ENCODE measurements at places on chromosomes 5 and 9.

- no peak for DNase-seq
- no peak overlapping the region for H3K4me3 ChIP-seq
- no peaks in the 10 kb centered on the region for H3K4me1 ChIP-seq
- H3K36me3 ChIP-seq = no peaks in the 10 kb centered on the region
Observed at GRCh38 chr5:57033103-57033502, 81.2 kb upstream of the MIER3 start.

GRCh38 chr9:91646702-91647101, 223.1 kb upstream of the NFIL3 start:
- no peaks in the 10 kb centered on the region for H3K4me1 ChIP-seq
- no peak for DNase-seq
- no peaks in the 10 kb centered on the region for H3K27me3 ChIP-seq
- no peak overlapping the region for H3K4me3 ChIP-seq

DNA sequence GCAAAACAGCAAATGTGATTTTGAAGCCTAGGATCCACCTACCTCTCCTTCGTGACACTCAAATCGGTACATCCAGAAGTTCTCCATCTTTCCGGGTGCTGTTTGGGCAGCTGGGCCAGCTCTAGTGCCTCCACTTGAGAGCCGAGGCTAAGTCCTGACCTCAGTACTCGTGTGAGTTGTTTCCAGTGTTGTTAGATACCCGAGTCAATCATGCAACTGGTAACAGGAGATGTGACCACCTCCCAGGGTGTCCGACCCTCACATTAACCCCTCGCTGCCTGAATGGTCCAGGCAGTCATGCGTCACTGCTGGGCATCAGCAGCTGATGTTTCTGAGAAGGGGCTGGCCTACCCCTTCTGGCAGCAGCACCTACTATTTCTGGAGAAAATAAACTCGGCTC, 170.3 kb downstream of the ENTREP1 start:
- H3K4me3 ChIP-seq = no peak overlapping the region
- H3K27ac ChIP-seq = no peak overlapping the region
- no peaks in the 10 kb centered on the region for H3K4me1 ChIP-seq
- DNase-seq = no peak

GRCh38 chr9:134286471-134287245, 39.6 kb upstream of the RXRA start:
- no peak overlapping the region for H3K4me3 ChIP-seq
- no peak for DNase-seq
- H3K27ac ChIP-seq = no peak overlapping the region
- H3K36me3 ChIP-seq = no peaks in the 10 kb centered on the region
- H3K27me3 ChIP-seq = no peaks in the 10 kb centered on the region

GRCh38 chr5:109161914-109162683, 247.7 kb downstream of the PJA2 start:
- no peak overlapping the region for H3K27ac ChIP-seq
- DNase-seq = no peak
- no peaks in the 10 kb centered on the region for H3K27me3 ChIP-seq
- no peak overlapping the region for H3K4me3 ChIP-seq

- no peaks in the 10 kb centered on the region for H3K36me3 ChIP-seq
- no peak overlapping the region for H3K4me3 ChIP-seq
- no peak overlapping the region for H3K27ac ChIP-seq
- no peak for DNase-seq
Observed at GRCh38 chr5:74360535-74361210, 279.9 kb downstream of the ENC1 start.

DNA sequence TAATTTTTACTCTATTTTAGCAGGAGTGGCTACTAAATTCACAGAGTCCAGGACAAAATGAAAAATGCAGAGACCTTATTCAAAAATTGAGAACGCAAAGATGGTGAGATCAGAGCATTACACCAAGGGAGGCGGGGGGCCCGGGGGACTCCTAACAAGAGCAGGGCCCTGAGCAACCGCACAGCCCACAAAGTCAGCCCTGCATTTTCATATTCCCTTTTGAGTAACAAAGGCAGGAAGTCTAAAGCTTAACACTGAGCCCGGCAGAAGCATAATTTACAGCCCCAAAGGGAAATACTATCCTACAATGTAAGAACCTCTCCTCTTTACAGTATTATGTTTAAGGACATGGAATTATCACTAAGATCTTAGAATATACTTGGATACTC, 69.4 kb downstream of the TLE1 start:
- no peak for DNase-seq
- no peaks in the 10 kb centered on the region for H3K27me3 ChIP-seq
- H3K4me1 ChIP-seq = peaks cover 12% of the 10 kb centered on the region
- no peak overlapping the region for H3K27ac ChIP-seq

DNA sequence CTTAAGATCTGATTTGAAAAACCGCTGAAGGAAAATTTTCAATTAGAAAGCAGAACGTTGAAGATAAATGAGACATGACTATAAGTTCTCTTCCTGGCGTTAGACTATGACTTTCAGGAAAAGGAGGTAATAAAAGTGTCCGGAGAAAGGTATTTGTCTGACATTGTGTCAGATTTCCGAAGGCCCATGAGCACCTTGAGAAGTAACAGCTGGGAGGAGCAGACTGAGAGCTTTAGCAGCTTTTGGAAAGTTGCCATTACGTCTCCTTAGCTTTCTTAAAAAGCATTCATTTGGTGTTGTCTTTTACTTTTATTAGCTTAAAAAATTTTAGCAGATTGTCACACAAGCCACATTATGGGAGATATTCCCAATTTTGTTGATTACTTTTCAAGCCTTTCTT, 363.5 kb downstream of the NDUFS4 start:
- no peaks in the 10 kb centered on the region for H3K27me3 ChIP-seq
- no peak overlapping the region for H3K4me3 ChIP-seq
- DNase-seq = no peak
- H3K4me1 ChIP-seq = no peaks in the 10 kb centered on the region
- no peaks in the 10 kb centered on the region for H3K36me3 ChIP-seq

- no peaks in the 10 kb centered on the region for H3K27me3 ChIP-seq
- H3K4me3 ChIP-seq = peak overlapping the region; percentile 93
- H3K4me1 ChIP-seq = peaks cover 15% of the 10 kb centered on the region
- peaks cover 30% of the 10 kb centered on the region for H3K36me3 ChIP-seq
Observed at GRCh38 chr9:128340691-128341434, 536 bp downstream of the SLC27A4 start.

- H3K27me3 ChIP-seq = peaks cover 7% of the 10 kb centered on the region
- no peak overlapping the region for H3K27ac ChIP-seq
- H3K4me1 ChIP-seq = no peaks in the 10 kb centered on the region
- no peak overlapping the region for H3K4me3 ChIP-seq
- no peak for DNase-seq
Observed at GRCh38 chr9:108784998-108785397, 70.8 kb downstream of the ACTL7B start.

GRCh38 chr5:83441747-83442146, 29.8 kb upstream of the VCAN start:
- no peak overlapping the region for H3K4me3 ChIP-seq
- H3K27me3 ChIP-seq = no peaks in the 10 kb centered on the region
- no peak for DNase-seq
- no peaks in the 10 kb centered on the region for H3K4me1 ChIP-seq

DNA sequence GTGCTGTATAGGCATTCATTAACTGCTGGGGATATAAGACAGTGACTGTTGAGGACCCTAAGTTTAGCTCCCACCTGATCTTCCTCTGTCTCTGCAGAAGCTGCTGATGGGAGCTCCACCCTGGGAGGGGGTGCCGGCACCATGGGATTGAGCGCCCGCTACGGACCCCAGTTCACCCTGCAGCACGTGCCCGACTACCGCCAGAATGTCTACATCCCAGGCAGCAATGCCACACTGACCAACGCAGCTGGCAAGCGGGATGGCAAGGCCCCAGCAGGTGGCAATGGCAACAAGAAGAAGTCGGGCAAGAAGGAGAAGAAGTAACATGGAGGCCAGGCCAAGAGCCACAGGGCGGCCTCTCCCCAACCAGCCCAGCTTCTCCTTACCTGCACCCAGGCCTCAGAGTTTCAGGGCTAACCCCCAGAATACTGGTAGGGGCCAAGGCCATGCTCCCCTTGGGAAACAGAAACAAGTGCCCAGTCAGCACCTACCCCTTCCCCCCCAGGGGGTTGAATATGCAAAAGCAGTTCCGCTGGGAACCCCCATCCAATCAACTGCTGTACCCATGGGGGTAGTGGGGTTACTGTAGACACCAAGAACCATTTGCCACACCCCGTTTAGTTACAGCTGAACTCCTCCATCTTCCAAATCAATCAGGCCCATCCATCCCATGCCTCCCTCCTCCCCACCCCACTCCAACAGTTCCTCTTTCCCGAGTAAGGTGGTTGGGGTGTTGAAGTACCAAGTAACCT, 22.1 kb downstream of the PCDHGC5 start:
- DNase-seq = no peak
- H3K27me3 ChIP-seq = no peaks in the 10 kb centered on the region
- H3K36me3 ChIP-seq = peaks cover 42% of the 10 kb centered on the region
- H3K4me3 ChIP-seq = no peak overlapping the region

GRCh38 chr5:60230456-60230855, 336.9 kb upstream of the PDE4D start:
- H3K4me3 ChIP-seq = no peak overlapping the region
- H3K27me3 ChIP-seq = no peaks in the 10 kb centered on the region
- DNase-seq = no peak
- H3K36me3 ChIP-seq = no peaks in the 10 kb centered on the region
- H3K4me1 ChIP-seq = peaks cover 7% of the 10 kb centered on the region
- H3K27ac ChIP-seq = no peak overlapping the region

DNA sequence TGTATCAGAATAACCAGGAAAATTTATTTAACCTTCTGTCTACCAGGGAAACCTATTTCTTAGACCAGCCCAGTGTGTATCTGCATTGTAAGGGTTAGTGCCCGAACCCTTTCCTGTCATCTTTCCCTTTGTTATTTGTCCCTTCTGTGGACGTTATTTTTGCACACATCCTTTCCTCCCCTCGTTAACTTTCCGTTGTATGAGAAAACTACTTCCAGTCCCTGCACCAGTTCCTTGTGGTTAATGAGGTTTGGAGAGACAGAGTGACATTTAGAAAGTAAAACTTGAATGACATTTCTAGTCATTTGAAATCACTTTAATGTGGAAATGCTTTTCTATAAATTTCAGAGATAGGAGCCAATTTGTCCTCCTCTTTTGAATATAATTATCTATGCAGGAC, 4.3 kb upstream of the IFNB1 start:
- H3K4me1 ChIP-seq = peaks cover 3% of the 10 kb centered on the region
- H3K4me3 ChIP-seq = no peak overlapping the region
- H3K27ac ChIP-seq = no peak overlapping the region
- no peaks in the 10 kb centered on the region for H3K36me3 ChIP-seq

- H3K36me3 ChIP-seq = peaks cover 18% of the 10 kb centered on the region
- H3K27me3 ChIP-seq = no peaks in the 10 kb centered on the region
- no peak for DNase-seq
- H3K4me3 ChIP-seq = no peak overlapping the region
Observed at GRCh38 chr5:6358434-6358820, 19.9 kb downstream of the MED10 start.

DNA sequence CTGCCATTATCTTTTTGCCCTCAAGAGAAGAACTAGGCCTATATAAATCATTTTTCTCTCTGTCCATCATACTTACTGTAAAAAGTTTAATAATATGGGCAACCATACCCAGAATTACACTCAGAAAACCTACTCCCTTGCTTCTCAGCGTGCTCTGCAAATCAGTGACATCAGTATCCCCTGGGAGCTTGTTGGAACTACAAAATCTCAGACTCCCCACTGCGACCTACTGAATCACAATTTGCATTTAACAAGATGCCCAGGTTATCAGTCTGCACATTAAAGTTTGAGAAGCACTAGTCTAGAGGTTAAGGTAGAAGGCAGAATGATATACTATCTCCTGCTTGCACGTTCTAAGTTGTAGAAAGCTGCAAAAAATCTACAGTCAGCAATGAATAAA, 127.2 kb downstream of the MLLT3 start:
- DNase-seq = no peak
- H3K4me3 ChIP-seq = no peak overlapping the region
- H3K36me3 ChIP-seq = no peaks in the 10 kb centered on the region
- no peaks in the 10 kb centered on the region for H3K27me3 ChIP-seq

DNA sequence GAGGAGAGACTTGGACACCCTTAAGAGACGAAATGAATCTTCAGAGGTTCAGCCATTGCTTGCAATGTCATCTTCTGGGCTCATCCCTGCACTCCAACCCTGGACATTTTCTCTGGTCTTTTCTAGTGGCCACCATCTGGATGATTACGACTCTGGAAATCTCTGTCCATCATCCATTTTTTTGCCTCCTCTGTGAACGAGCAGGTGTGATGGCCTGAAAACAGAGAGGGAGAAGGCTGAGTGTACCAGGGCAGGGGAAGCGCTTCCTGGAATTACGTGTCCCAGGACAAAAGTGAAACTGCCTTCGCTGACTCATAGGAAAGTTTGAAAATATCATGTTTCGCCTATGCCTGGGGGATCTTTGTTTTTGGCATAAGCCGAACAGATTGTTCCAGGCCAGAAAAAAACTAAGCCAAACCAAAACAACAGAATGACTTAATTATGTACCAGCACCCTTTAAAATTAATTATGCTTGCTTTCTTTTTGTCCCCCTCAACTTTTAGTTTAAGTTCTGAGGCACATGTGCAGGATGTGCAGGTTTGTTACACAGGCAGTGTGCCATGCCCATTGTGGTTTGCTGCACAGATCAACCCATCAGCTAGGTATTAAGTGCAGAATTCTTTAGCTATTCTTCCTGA, 31.9 kb downstream of the ANKRD33B start:
- H3K4me3 ChIP-seq = peak overlapping the region; percentile 22
- peaks cover 15% of the 10 kb centered on the region for H3K4me1 ChIP-seq
- no peaks in the 10 kb centered on the region for H3K36me3 ChIP-seq

GRCh38 chr5:65730910-65731309, 8.9 kb downstream of the NLN start:
- peaks cover 8% of the 10 kb centered on the region for H3K4me1 ChIP-seq
- DNase-seq = no peak
- no peaks in the 10 kb centered on the region for H3K27me3 ChIP-seq
- H3K36me3 ChIP-seq = no peaks in the 10 kb centered on the region

- H3K27ac ChIP-seq = no peak overlapping the region
- H3K4me1 ChIP-seq = peaks cover 4% of the 10 kb centered on the region
- no peak for DNase-seq
- no peak overlapping the region for H3K4me3 ChIP-seq
- no peaks in the 10 kb centered on the region for H3K27me3 ChIP-seq
Observed at GRCh38 chr5:150038547-150038946, 38.0 kb downstream of the HMGXB3 start.

- H3K27me3 ChIP-seq = no peaks in the 10 kb centered on the region
- H3K4me3 ChIP-seq = no peak overlapping the region
- DNase-seq = no peak
- no peaks in the 10 kb centered on the region for H3K4me1 ChIP-seq
- H3K36me3 ChIP-seq = no peaks in the 10 kb centered on the region
Observed at GRCh38 chr5:133781436-133782225, 169.3 kb upstream of the FSTL4 start.

- no peak for DNase-seq
- H3K36me3 ChIP-seq = peaks cover 51% of the 10 kb centered on the region
- no peaks in the 10 kb centered on the region for H3K4me1 ChIP-seq
- H3K27me3 ChIP-seq = no peaks in the 10 kb centered on the region
- peak overlapping the region; percentile 37 for H3K27ac ChIP-seq
Observed at GRCh38 chr5:37111426-37112382, 137.5 kb downstream of the CPLANE1 start.

GRCh38 chr5:122129306-122129705, at the start of gene ZNF474:
ZNF474 (plus strand) TSS chr5:122129546; CDS start chr5:122151991, 22,445 bp downstream.
- H3K27ac ChIP-seq = no peak within 1 kb of the TSS
- H3K27me3 ChIP-seq = no peaks in the 10 kb centered on the region
- no peak for DNase-seq
